ENCODE measurements at places on chromosomes 3 and 15. TPM values are rescaled to one million over a fixed set of nuclear protein-coding genes. Genes with fewer than 3 reads are reported as not detected.

COL6A6 gene
- total RNA-seq, result not detected

SNTN gene
- total RNA-seq, result not detected

ATP13A4 gene
- total RNA-seq, result not detected

TXNRD3 gene
- 7.3 TPM for total RNA-seq

SLC24A5 gene
- total RNA-seq, result not detected

GPR149 gene
- not detected for total RNA-seq
